ENCODE measurements at places on chromosomes 2 and 18.

DNA sequence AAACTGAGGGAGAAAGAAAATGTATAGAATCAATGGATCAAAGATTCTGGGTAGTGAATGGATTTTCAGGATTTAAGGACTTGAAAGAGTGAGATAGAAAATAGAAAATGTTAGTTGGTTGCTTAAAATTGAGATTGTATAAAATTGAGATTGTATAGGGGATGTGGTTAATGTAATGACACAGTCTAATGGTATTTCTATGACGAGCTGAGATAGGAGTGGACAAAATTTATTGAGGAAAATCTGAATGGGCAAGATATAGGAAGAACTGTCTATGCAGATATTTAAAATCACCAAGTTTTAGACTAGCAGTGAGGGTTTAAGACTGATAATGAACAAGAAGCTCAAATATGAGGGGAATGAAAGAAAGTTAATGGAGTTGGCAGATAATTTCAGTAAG lies 406.6 kb downstream of the NYAP2 start:
- no peak for DNase-seq

DNA sequence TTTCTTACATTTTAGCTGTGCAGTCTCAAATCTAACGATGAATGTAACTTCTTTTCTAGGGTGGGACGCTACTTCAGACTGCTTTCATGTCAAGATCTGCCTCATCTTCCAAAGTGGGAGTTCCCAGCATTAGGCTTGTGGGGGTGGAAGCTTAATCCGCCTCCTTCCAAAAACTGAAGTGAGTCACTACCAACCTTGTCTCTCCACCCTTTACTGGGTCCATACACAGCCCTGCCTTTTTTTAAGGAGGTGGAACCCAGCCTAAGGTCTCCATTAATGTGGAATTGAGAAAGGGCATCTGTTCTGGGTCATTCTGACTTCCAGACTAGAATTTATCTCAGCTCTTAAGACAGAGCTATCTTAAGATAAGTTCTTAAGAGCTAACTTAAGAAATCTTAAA lies 42.0 kb upstream of the NFE2L2 start:
- DNase-seq: no peak

DNA sequence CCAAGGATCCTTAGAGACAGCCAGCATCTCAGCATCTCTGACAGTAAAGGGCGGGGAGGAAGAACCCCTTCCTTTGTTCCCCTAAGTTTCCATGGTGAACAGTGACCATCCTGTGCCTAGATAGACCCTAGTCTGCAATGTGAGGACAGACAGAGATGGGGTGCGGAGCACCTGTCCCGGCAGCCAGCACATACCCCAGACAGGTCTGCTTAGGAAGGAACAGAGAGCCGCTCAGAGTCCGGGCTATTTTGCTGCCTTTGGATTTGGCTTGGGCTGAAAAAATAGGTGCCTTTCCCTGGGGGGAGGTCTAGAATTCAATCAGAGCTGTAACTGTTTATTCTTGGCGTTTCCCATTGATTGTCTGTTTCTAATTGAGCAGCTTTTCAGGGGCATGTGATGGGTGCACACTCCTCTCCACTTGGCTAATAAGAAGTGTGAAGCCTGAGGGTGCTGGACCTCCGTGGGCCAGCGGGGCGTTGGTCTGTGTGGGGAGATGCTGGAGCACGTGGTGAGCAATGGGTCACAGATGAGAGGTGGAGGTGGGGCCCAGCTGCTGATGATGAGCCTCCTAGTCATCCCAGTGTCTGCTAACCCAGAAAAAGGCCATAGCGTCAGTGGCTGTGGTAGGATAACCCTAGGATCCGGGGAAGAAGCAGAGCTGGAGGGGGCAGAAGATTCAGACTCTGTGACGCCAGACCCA lies 236.8 kb downstream of the SEPTIN10 start:
- DNase-seq: peak; percentile 33

- no peak for DNase-seq
These were observed 605 bp downstream of the C2orf68 start for GRCh38 chr2:85611217-85611704.
